IMR-90 (cell line): ENCODE measurements at places on chromosomes 2 and 18. TPM values are rescaled to one million over a fixed set of nuclear protein-coding genes. Genes with fewer than 3 reads are reported as not detected.

DNA sequence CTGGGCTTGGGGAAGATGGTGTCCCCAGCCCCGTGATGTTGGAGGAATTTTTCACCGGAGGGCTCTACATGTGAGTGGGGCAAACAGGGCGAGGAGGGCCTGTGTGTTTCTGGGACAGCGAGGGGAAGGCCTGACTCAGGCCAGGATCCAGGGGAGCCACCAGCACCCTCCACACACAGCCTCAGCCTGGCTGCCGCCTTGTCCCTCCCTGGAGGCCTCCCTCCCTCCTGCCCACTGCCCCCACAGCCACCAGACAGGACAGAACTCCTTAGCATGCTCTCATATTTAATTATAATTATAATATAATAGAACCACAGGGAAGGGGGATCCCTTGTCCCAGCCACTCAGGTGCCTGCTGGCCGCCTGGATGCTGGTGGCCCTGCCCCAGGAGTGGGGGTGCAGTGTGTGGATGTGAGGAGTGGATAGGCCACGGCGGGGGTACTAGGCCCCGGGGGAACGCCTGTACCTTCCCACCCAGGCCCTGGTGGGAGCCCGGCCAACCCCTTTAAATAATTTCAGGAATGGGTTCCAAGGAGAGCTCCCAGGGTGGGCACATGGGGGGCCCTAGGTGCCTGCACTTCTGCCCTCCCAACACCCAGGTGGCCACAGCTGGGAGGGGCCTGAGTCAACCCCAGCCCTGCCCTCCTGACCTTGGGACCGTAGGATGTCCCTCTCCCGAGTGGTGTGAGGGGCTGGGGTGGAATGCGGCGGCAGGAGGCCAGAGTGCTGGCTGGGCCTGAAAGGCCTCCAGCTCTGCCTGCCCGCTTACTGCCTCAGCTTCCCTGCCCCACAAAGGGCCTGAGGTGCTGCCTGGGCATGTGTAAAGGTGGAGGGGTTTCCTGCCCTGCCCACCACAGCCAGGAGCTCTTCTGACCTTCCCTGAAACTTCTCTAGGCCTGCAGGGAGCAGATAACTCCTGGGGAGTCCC is 8.8 kb downstream of the PDCD1 start:
- no peak overlapping the region for H3K27ac ChIP-seq
- no peak for DNase-seq
- no peak overlapping the region for H3K4me3 ChIP-seq
- H3K27me3 ChIP-seq = peaks cover 11% of the 10 kb centered on the region
- H3K4me1 ChIP-seq = peaks cover 3% of the 10 kb centered on the region

GRCh38 chr18:35374708-35375107 is 2.4 kb downstream of the ZNF396 start:
- peaks cover 2% of the 10 kb centered on the region; the same call in 1 of the 2 replicates for H3K4me1 ChIP-seq
- no peaks in the 10 kb centered on the region for H3K36me3 ChIP-seq
- no peak overlapping the region for H3K4me3 ChIP-seq

- H3K4me3 ChIP-seq = no peak overlapping the region
- H3K36me3 ChIP-seq = no peaks in the 10 kb centered on the region
- DNase-seq = no peak
- no peak overlapping the region for H3K27ac ChIP-seq
- H3K27me3 ChIP-seq = no peaks in the 10 kb centered on the region
Observed at GRCh38 chr2:45780541-45781463, 129.3 kb downstream of the PRKCE start.

- H3K27ac ChIP-seq = no peak overlapping the region
- no peaks in the 10 kb centered on the region for H3K36me3 ChIP-seq
- H3K4me3 ChIP-seq = no peak overlapping the region
- no peak for DNase-seq
Observed at GRCh38 chr2:70728128-70728527, 39.9 kb downstream of the ADD2 start.

DNA sequence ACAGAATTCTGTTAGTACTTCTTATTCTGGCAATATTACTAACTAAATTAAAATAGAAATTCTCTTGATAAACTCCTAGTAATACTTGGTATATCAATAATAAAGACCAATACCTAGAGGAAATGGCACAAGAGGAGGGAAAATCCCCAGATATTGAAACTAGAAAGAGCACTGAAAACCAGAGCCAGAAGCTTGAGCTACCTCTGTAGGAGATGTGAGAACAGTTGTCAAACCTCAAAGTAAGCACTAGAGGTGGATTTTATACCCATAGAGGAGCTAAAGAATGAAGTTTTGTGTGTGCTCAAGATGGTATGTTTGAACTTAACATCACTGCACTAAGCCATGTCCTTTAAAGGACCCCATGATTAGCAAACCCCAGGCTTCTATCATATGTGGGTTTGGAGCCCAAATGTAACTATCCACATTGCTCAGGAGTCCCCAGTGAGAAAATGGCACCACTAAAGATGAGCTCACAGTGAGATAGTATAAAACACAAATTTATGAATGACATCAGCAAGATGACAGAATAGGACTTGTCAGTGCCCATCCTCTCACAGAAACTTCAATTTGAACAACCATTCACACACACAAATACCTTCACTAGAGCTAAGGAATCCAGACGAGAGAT is 122.1 kb downstream of the PKP4 start:
- peaks cover 2% of the 10 kb centered on the region for H3K4me1 ChIP-seq
- no peak overlapping the region for H3K4me3 ChIP-seq

GRCh38 chr2:164808776-164809175 is 32.8 kb downstream of the COBLL1 start:
- no peaks in the 10 kb centered on the region for H3K36me3 ChIP-seq
- H3K27me3 ChIP-seq = no peaks in the 10 kb centered on the region
- H3K4me3 ChIP-seq = no peak overlapping the region

DNA sequence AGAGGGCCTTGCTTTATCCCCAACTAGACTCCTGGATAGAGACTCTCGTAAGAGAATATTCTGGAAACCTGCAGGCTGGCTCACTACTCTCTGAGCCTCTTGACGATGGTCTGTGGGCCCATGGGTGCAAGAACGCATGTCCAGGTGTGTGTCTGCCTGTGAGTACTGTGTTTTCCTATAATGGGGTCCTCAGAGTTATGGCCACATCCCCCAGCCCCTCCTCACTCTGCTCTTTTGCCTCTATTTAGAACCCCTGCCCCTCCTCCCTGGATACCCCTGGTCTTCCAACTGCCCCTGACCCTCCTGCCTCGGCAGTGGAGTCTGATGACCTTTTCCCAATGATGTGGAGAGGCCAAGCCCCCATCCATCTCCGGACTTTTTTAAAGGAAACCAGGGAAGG is 148.1 kb downstream of the ZFP36L2 start:
- H3K36me3 ChIP-seq = no peaks in the 10 kb centered on the region
- no peak overlapping the region for H3K4me3 ChIP-seq
- DNase-seq = no peak
- H3K27me3 ChIP-seq = no peaks in the 10 kb centered on the region
- H3K4me1 ChIP-seq = peaks cover 53% of the 10 kb centered on the region

MARCO gene
- not detected in 2 replicates for total RNA-seq

EEF1B2 gene
- 574 and 672 TPM in 2 replicates for total RNA-seq

MC5R gene
- total RNA-seq = not detected in 2 replicates
